SK-MEL-5 (cell line): ENCODE measurements at places on chromosomes 7 and 10.
A peak's percentile ranks its signal among the peaks of the same experiment; 100 is the strongest.

GRCh38 chr7:133983685-133984419, 143.3 kb upstream of the LRGUK start:
- DNase-seq: peak; percentile 76

DNA sequence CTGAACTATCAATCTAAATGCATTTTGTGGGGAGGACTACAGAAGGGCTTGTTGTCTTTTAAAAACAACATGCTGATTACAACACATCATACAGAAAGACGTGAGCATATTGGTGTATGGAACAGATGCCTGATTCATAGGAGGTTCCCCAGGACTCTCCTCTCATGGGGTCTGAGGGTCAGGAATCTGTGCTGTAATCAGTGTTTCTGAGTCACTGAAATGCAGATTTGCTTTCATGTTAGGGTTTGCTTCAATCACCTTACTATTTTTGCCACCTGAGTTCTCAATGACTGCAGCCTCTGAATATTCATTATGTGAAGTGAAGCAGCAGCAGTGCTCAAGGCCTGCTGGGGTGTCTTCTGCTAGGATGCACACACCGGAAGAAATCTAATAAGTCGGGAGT, 550 bp upstream of the ANK3 start:
- peak; percentile 85 for DNase-seq

DNA sequence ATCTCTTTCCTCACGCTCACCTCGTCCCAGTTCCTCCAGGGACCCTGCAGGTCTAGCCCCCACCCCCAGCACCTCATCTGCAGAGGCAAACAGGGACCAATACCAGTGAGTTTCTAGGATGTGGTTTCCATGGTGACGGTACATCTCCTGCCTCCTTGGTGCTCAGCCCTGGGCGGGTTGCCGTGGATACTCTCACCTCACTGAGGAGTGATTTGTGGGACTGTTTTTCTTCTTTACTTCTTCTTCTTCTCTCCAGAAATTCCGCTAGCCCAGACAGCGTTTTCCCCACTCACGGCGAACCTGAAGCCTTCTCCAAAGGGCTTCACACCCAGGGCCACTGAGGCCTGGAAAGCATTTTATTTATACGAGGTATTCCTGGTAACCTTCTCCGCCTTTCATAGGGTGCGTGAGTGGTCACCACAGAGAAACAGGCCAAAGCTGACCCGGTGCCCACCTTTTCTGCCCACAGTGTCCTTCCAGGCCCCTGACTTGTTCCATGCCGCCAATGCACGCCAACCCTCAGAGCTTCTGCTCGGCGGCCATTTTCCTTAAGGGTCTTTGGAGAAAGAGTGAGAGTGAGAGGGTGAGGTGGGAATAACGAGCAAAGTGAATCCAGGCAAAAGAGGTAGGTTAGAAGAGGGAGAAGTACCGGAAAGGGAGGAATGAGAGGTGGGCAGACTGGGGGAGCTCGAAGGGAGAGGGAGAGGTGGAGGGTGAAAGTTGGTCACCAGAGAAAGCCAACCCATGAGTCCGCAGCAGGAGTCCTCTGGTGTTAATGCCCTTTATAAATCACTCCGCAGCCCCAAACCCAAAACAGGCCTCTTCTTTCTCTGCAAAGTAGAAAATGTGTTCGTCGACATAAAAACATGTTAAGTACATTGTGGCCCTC, 15.5 kb downstream of the FAM241B start:
- DNase-seq: no peak

GRCh38 chr10:72426986-72427385, 72.3 kb upstream of the DNAJB12 start:
- peak; percentile 32 for DNase-seq

DNA sequence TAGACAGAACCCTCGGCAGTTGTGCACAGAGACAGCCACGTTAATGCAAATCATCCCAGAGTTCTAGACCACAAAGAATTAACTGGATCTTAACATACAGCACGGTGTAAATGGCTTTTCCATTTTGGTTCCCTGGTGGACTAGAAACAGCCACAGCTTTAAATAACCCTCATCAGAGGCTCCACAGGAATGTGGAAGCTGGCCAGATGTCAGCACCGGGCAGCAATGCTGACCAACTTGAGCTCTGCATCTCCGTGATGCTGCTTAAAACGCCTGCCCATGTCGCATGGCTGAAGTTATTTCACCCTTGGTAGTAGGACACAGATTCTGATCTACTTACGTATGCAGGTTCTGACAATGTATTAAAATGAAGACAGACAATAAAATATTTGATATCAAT, 24.5 kb downstream of the RSU1 start:
- DNase-seq: no peak

- DNase-seq: no peak
Measured at GRCh38 chr10:131073469-131074035, 238.0 kb downstream of the TCERG1L start.

DNA sequence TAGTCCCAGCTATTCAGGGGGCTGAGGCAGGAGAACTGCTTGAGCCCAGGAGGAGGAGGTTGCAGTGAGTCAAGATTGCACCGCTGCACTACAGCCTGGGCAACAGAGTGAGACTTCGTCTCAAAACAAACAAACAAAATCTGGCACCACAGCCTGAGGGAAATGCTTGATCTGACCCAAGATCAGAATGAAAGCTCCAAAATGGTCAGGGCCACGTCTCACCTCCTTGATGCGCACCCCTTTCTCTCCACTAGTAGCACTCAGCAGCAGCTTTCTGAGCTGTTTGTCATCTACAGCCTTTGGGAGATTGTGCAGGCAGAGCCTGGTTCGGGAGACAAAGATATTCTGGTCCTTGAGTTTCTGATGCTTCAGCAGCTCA, 22.7 kb downstream of the RBM28 start:
- no peak for DNase-seq

DNA sequence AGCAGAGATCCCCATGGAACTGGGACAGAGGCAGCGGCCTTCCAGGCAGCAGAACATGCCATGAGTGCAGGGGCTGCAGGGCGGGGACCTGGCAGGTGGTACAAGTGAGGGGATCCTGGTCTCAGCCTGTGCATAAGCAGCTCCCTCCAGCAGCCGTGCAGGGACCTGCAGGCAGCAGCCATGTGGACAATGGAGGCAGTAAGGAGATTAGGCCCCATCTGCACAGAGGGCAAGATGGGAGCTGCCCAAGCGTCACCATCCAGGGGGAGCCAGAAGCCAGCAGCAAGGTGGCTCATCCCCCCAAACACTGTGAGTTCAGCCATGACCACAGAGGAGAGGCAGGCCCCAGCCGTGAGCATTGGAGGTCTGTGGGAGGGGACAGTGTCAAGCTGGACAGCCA, 3.1 kb downstream of the DDC start:
- no peak for DNase-seq

DNA sequence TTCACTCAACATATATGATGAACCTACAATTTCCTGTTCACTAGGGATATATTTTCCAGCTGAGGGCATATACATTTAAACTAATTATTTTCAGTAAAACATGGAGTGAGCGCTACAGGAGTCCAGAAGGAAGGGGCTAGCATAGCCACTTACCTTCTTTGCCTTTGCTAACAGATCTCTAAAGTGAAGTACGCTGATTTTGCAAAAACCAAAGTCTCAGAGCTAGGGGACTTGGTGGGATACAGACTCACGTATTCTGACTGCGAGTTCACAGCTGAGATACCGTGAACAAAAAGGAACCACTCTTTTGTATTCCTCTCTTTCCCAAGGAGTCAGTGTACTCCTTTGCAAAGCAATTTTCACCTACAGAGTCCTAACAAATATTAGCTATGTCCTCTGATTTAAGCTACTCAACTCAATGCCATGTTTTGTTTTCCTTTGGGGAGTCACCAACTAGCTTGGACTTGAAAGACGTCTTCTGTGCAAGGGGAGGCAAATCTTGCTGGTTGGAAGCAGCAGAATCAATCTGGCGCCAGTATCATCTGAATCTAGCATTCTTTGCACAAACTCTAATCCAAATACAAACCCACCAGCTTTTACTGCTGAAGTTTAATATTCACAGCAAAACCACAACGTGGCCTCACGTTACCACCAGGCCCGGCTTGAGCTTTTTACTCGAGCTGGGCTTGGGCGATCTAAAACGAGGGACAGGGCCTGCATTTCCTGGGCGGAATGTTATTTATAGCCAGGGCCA, 657 bp downstream of the CDNF start:
- peak; percentile 7 for DNase-seq

- no peak for DNase-seq
Measured at GRCh38 chr10:57675125-57675524, 592.6 kb downstream of the IPMK start.

DNA sequence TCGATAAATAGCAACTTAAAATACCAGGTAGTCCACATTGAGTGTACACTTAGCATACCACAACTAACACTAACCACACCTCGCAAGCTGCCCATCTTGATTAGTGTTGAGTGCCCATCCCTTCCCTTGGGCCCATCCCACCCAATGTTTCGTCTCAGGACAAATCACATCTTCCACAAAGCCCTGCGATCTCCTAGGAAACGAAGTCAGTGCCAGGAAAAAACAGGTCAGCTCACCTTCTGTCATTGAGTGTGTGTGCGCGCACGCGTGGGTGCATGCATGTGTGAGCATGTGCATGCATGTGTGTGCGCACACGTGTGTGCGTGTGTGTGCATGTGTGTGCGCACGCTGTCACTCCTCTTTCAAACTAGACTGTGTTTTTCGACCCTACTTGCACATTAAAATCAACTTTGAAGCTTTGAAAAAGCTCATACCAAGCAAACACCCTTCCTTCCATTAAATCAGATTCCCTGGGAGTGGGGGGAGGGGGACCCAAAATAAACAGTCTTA, 48.8 kb upstream of the OPALIN start:
- no peak for DNase-seq

DNA sequence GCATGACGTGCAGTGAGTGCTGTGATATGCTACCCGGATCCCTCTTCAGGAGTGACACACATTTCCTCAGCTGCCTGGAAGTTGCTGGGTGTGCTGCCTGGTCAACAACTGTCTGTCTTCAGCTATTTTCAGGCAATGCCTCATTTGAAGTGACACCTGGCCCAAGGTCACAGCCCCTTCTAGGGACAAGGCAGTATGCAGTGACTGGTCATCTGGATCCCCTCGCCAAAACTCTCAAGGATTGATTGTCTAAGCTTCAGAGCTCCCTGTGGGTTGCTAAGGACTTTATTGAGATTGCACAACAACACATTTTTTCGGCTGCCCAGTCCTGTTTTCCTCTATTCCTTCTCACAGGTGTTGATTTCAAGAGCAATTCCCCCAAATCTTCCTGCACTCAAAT, 108.8 kb downstream of the GNAI1 start:
- DNase-seq: no peak

GRCh38 chr10:78397786-78398185, 364.1 kb downstream of the RPS24 start:
- DNase-seq: no peak

DNA sequence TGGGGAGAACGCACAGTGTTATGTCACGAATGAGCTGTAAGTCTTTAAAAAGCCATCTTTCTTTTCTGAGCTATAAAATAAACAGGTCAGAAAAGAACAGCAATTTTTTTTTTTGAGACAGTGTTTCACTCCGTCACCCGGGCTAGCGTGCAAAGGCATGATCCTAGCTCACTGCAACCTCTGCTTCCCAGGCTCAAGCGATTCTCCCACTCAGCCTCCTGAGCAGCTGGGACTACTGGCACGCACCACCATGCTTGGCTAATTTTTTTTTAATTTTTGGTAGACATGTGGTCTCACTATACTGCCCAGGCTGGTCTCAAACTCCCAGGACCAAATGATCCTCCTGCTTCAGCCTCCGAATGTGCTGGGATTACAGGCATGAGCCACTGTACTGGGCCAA, 58.6 kb downstream of the PPP1R3C start:
- DNase-seq: peak; percentile 60

- no peak for DNase-seq
Measured at GRCh38 chr10:552679-553078, 136.8 kb downstream of the DIP2C start.

GRCh38 chr10:15719899-15720634, at the start of gene ITGA8:
Gene ITGA8 (minus strand): TSS chr10:15719922. CDS start chr10:15719771, 151 bp downstream.
- DNase-seq: peak; percentile 33

DNA sequence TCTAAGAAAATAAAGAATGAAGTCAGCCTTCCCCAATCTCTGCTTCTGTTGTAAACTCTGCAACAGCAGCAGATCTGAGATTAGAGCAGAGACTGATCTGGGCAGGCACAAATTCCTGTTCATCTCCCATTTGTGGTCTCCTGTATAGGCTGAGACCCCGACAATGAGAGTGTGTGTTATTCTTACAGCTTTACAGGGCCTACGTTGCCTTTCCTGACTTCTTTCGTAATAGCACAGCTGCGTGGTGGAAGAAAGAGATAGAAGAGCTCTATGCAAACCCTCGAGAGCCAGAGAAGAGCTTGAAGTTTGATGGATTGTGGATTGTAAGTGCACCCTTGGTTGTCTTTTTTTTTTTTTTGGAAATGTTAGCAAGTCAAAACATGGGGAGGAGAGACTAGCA, 72.1 kb downstream of the PRSS58 start:
- DNase-seq: no peak

DNA sequence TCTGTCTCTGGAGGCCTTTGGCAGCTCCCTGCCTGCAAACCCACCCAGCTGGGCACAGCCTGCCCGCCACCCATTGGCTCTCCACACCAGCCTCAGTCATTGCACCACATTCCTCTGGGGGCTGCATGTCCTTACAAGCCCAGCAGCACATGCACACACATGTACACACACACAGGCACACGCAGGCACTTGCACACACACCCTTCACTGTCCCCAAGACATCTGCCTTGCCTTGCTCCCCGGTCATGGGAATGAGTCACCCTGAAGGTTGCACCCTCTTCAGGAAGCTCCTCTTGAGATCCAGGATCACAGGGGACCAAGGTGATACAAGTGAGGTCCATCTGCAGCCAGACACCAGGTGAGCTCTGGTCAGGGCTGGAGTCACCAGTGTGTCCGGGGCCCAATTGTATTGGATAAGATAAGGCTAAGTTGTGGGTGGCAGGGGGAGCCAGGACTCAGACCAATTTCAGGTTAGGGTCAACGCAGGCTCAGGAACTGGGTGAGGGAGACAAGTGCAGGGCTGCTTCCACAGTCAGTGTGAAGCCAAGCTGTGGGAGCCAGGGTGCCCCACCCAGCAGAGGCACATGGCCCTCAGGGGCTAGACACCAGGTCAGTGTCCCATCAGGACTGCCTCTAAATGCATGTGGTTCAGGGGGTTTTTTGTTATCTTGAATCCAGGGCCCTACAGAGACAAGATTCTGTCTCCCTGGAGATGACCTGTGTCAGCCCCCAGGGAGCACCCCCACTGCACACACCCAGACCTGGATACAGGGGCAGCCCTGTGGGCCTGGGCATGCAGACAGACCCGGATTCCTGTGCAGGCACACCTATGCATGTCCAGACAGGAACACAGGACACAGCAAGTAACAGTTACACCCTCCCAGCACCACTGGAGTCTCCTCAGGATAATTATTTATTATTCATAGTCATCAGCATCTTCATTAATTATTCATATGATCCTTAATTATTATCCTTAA, 33.8 kb downstream of the KCNH2 start:
- no peak for DNase-seq

GRCh38 chr10:351770-352334, 216.6 kb downstream of the ZMYND11 start:
- DNase-seq: no peak

- DNase-seq: no peak
Measured at GRCh38 chr10:89505640-89506275, 29.6 kb downstream of the SLC16A12 start.
